AG09319 (cell line): ENCODE measurements at places on chromosomes 2 and 18.

- no peak for DNase-seq
Observed at GRCh38 chr18:50649821-50650220, 89.9 kb downstream of the MAPK4 start.

DNA sequence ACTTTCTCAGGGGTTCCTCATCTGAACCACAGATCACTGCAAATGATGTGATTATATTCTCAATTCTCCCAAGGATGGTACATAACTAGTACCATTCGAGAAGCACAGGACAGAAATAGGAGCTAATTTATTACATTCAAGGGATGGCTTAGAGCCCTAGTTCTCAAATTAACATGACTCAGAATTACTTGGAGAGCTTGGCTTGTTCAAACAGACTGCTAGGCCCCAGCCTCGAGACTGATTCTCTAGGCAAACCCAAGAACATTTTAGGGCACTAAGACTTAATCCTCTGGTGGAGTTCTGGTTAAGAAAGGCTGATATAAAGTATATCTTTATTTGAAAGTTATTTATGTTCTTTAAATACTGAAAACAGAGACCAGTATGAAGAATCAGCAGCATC, 35.8 kb downstream of the HIBCH start:
- DNase-seq, result no peak

DNA sequence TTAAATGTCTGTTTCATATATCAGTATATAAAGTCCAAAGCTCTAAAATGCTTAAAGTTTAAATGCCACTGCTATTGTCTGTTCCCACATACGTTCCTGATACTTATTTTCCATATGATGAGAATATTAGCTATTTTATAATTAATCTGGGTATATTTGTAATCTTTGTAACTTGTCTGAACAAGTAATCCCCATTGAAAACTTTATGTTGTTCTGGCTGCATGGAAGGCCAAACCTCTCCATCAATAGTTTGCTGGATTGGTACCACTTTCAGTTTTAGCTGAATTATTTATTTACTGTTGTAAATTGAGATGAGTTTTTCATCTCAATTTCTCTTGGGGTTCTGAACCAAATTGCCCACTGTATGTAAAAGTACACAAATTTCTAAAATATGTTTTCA, 1.5 kb downstream of the MBD5 start:
- no peak for DNase-seq

DNA sequence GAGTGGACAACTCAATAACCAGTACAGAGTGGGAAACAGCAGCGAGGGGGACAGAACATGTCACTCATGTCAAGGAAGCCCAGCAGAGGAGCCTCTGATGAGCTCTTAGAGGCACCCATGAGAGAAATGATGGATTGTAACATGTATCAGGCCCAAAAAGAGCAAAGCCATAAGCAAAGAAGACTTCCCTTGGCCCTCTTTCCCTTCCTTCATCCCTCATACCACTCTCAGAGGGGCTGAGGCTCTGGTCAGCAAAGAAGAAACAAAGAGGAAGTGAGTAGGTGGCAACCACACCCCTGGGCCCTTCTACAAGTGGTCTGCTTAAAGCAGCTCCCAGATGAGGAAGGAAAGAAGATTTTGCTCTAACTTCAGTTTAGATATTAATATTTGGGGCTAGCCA, 112.8 kb downstream of the CDC42EP3 start:
- no peak for DNase-seq

- no peak for DNase-seq
Observed at GRCh38 chr2:190190507-190191162, 128.1 kb upstream of the MSTN start.

- no peak for DNase-seq
Observed at GRCh38 chr2:15974565-15975260, 34.4 kb downstream of the MYCN start.
